Activated naive CD4-positive, alpha-beta T cell treated with anti-CD3 and anti-CD28 coated beads for 36 hours (primary cell): ENCODE measurements at places on chromosomes 12 and 14. TPM values are rescaled to one million over a fixed set of nuclear protein-coding genes. Genes with fewer than 3 reads are reported as not detected.
A peak's percentile ranks its signal among the peaks of the same experiment; 100 is the strongest.

GRCh38 chr14:91159182-91159581 is 45.3 kb downstream of the DGLUCY start:
- DNase-seq, result no peak

GRCh38 chr14:68384881-68385280 is 408.0 kb downstream of the ZFP36L1 start:
- DNase-seq, result no peak

DNA sequence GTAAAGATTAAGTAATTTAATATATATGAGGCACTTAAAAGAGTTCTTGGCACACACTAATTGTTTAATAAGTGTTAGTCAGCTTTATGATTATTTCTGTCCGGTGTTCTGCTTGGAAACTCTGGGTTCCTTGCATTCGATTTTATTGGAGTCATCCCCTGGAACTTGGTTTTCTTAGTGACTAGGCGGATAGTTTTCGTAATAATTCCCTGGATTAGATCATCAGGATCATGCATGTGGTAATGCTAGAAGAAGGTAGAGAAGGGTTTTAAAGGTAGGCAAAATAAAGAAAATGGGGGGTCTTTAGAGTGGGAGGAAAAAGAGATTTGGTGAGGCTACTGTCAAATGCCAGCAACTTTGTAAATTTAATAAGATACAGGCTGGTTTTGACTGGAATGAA is 88.4 kb downstream of the MYF5 start:
- no peak for DNase-seq

The EFS gene
- total RNA-seq, result not detected

The ZBTB39 gene
- total RNA-seq, result 5.5 TPM

- peak; percentile 35 for DNase-seq
These were observed 30.3 kb downstream of the HIP1R start for GRCh38 chr12:122865268-122866231.

The DAO gene
- total RNA-seq, result not detected

GRCh38 chr14:102699416-102700110 is 77.7 kb upstream of the TRAF3 start:
- DNase-seq, result no peak

GRCh38 chr12:121766290-121767039 is 27.0 kb downstream of the RHOF start:
- DNase-seq, result no peak
